ENCODE measurements at places on chromosomes 2 and 18.
A peak's percentile ranks its signal among the peaks of the same experiment; 100 is the strongest.

DNA sequence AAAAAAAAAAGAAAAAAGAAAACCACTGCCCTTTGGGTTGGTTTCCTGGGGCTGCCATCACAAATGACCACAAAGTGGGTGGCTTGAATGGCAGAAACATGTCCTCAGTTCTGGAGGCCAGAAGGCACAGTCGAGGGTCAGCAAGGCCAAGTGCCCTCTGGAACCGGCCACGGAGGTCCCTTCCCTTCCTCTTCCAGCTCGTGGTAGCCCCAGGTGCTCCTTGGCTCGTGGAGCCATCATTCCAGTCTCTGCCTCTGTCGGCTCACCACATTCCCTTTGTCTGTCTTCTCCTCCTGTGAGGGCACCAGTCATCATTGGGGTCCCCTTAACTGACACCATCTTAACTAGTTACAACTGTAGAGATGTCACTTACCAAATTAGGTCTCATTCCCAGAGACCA is 8.5 kb upstream of the NFATC1 start:
- DNase-seq = no peak

GRCh38 chr18:58579561-58580047 is 49.3 kb downstream of the ALPK2 start:
- DNase-seq = no peak

GRCh38 chr2:159249990-159250715 is 36.4 kb downstream of the WDSUB1 start:
- peak; percentile 71 for DNase-seq

GRCh38 chr2:212733273-212733672 is 194.7 kb upstream of the ERBB4 start:
- no peak for DNase-seq

- DNase-seq = no peak
These were observed 21.3 kb upstream of the ACKR3 start for GRCh38 chr2:236548179-236548921.

GRCh38 chr2:157221394-157221988 is 36.0 kb upstream of the GALNT5 start:
- no peak for DNase-seq

DNA sequence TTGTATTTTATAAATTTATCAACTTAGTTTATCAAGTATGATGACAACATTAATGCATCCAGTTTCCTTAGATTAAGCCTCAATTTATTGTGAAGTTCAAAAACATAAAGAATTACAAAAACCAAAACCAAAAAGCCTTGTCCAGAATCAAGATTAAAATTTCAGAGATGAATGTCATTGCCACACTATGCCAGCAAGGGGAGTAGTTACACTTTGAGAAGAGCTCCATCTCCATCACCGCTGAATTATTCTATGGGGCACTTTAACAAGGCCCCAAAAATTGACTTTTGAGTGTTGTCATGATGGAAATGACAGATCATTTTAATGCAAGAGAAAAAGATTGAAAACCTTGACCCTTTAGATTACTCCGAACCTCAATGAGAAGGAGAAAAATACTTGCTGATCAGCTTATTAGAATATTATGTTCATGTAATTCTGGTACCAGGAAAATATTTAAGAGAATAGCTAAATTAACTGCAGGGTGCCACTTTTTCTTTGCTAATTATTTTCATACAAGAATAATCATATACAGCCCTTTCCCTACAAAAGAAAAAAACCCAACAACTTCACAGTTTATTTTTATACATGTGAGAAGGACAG is 152.5 kb upstream of the AQP4 start:
- no peak for DNase-seq

DNA sequence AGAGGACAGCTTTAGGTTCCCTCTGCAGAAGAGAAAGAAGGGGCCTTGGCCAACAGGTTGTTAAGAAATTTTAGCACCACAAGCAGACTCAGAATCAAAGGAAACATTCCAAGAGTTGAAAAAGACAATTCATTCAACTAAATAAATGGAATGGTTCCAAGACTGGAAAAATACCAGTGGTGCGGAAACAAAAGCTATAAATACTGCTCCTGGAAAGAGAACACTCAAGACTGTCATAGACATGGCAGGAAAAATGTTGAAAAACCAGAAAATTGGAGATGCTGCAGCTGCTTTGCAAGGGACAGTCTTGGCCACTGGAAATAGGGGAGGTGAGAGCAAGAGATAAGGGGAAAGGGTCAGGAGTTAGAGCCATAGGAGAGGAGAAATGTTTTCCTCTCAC is 312.7 kb upstream of the CYRIA start:
- DNase-seq = peak; percentile 45

DNA sequence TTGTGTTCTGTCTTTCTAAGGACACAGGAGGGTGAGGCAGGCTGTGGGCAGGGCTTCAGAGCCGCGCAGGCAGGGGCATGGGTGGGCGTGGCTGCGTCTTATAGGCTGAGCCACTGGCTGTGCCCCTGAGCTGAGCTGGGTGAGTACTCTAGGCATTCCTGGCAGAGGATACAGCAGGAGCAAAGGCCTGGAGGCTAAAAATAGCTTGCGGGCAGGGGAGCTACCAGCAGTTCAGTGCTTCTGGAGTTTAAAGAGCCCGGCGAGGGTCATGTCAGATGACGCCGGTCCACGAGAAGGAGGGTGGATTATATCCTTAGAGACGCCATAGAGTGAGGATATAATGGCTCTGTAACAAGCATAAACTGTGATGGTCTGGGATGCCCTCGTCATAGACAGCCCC is 31.5 kb upstream of the PDIA6 start:
- DNase-seq = no peak
